Fibroblast of upper back skin (primary cell): ENCODE measurements at places on chromosomes 6 and 20.

GRCh38 chr6:158653577-158654354 is 3.9 kb downstream of the SYTL3 start:
- no peak for DNase-seq

DNA sequence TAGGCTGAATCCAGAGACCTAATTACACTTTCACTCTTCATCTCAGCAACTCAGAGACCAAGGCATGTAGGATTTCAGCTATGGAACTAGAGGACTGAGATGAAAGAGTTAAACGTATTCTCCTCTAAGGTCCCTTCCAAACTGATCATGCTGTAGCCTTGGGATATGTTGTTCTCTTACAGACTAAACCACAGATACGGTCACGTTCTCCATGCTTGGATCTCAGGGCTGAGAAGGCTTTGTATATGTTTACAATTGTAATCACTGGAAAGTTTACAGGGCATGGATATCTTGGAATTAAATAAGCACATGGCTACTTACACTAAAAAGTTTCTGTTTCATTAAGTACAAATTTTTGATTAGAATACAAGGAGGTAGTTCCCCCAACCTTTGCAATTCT is 50.1 kb downstream of the PKIB start:
- no peak for DNase-seq

GRCh38 chr6:161035182-161035980 is 43.8 kb downstream of the MAP3K4 start:
- no peak for DNase-seq

- DNase-seq, result peak; percentile 18
Measured at GRCh38 chr6:133983099-133983939, 30.3 kb downstream of the TBPL1 start.

DNA sequence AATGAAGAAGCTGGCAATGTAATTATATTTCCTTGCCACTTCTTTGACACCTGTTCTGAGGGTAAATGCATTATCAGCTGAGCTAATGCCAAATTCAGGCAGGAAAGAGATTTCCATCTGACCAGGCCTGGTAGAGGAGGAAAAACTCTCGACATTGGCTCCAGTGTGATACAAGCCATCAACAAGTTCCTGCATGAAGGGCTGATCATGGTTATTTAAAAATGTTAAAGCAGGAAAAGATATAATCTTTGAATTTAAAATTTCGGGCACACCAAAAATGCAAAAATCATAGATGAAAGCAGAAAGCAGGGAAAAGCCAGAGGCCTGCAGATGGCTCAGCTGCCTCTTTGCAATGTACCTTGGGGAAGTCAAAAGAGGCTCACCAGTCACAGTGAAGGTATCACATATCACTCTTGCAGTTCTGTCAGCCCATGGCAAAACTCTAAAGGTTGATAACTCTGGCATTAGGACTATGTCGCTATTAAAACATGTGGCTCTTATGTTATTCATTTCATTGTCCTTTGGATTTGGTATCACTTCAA is 39.1 kb downstream of the LGSN start:
- no peak for DNase-seq

- no peak for DNase-seq
Measured at GRCh38 chr20:41154436-41155176, 17.3 kb downstream of the PLCG1 start.

GRCh38 chr6:108114841-108115597 is 40.5 kb upstream of the OSTM1 start:
- DNase-seq, result peak; percentile 66

- peak; percentile 45 for DNase-seq
Measured at GRCh38 chr20:32902456-32903420, 44.0 kb downstream of the EFCAB8 start.

- peak; percentile 90 for DNase-seq
Measured at GRCh38 chr6:39804466-39805065, 12.4 kb downstream of the DAAM2 start.

DNA sequence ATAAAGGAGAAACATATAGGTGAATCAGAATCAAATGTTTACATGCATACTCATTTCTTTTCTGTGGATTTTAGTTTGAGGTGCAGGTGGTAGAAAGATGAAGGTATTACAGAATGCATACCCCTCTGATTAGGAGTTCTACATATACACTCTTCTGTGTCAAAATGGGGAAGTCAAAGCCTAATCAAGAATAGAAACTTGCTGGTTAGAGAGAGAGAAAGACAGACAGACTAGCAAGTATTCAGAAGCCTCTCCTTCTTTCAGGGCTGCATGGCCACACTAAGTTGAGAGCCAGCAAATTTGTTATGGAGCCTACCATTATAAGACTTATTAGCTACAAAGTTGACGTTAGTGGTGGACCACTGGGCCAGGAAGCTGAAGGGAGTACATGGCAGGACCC is 358.3 kb upstream of the EYS start:
- DNase-seq, result no peak

GRCh38 chr20:53428588-53428987 is 165.1 kb downstream of the ZNF217 start:
- no peak for DNase-seq
